ENCODE measurements at places on chromosomes 4 and X.

GRCh38 chr4:118410138-118410537, 57.3 kb upstream of the PRSS12 start:
- no peak for DNase-seq

- no peak for DNase-seq
Observed at GRCh38 chr4:41446391-41446790, 91.6 kb upstream of the LIMCH1 start.

GRCh38 chr4:167428156-167428555, 193.9 kb upstream of the SPOCK3 start:
- no peak for DNase-seq

GRCh38 chr4:18568600-18568999, 547.0 kb upstream of the LCORL start:
- DNase-seq: no peak

DNA sequence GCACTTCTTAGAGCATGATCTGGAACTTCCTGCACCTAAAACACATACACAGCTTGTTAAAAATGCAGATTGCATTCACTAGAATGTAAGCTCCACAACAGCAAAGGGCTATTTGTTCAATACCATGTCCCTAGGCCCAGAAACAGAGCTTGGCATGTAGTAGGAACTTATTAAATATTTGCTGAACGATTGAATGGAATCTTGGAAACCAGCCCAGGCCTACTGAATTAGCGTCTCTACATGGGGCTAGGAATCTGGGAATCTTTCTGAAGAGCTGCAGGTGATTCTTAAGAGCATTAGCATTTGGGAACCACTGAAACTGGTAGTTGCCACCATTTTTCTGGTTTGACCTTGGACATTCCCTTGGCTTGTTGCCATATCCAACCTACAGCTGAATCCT, 234.1 kb downstream of the STIM2 start:
- no peak for DNase-seq

DNA sequence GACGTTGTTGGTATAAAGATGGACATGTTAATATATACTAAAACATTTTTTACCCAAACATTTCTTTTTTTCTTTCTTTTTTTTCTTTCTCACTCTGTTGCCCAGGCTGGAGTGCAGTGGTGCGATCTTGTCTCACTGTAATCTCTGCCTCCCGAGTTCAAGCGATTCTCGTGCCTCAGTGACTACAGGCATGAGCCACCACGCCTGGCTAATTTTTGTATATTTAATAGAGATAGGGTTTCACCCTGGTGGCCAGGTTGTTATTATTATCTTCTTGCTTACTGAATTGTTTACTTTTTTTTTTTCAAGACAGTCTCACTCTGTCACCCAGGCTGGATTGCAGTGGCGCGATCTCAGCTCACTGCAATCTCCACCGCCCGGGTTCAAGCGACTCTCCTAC, 68.8 kb downstream of the HOPX start:
- DNase-seq: no peak

GRCh38 chr4:108714880-108715279, 48.0 kb downstream of the ETNPPL start:
- DNase-seq: no peak

- DNase-seq: no peak
Observed at GRCh38 chr4:122803788-122804208, 22.8 kb upstream of the FGF2 start.

- no peak for DNase-seq
Observed at GRCh38 chr4:8371596-8371995, 68.9 kb downstream of the ACOX3 start.

DNA sequence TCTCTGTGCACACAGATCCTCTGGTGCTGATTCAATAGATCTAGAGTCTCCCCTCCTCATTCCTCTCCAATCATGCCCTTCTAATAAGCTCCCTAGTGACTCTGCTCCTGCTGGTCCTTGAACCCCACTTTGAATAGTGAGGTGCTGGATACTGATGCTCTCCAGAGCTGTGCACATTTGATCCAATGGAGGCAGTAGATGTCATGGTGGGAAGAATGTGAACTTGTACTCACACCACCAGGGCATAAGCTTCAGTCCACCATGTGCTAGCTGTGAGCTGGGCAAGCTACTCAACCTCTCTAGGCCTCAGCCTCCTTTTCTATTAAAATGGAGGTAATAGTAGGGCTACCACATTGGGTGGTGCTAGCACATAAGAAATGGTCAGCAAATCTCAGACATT, 241.1 kb downstream of the SPATA18 start:
- no peak for DNase-seq
